ENCODE measurements at places on chromosomes 11 and 22. TPM values are rescaled to one million over a fixed set of nuclear protein-coding genes. Genes with fewer than 3 reads are reported as not detected.

DNA sequence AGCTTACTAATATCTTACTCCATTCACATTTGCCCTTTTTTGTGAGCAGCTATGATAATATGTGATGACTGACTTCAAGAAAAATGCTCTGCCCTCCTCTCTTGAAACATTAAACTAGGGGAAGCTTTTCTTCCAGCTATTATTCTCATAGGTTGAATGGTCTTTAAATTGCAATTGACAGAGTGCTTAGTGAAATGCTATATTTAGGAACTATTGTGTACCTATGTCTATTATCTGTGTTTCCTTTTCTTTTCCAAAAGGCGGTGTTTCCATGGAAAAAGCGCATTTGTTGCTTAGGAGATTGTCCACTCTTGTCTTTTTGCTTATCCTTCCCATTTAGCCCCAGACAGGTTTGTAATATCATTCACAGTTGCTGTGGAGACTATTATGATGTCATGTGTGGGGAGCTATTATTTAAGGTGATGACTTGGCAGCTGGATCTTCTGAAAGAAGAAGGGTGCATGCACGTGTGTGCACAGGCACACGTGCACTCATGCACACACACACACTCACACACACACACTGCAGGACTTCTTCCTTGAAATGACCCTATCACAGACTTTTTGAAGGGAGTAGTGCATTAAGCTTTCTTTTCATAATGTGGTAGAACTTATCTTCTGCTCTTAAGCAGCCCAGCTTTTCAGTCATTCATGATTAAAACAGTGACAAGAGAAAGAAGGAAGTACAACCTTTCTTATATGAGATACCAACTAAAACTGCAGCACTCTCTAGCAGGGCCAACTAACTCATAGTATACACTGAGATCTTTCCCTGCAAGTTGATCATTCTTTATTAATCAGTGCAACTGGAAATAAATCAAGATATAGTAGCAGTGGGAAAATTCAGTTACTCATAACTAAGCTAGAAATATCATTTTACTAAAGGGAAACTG is 340.8 kb upstream of the MTNR1B start:
- no peak for DNase-seq

GRCh38 chr11:64893194-64894069 is 15.0 kb upstream of the EHD1 start:
- no peak for DNase-seq

DNA sequence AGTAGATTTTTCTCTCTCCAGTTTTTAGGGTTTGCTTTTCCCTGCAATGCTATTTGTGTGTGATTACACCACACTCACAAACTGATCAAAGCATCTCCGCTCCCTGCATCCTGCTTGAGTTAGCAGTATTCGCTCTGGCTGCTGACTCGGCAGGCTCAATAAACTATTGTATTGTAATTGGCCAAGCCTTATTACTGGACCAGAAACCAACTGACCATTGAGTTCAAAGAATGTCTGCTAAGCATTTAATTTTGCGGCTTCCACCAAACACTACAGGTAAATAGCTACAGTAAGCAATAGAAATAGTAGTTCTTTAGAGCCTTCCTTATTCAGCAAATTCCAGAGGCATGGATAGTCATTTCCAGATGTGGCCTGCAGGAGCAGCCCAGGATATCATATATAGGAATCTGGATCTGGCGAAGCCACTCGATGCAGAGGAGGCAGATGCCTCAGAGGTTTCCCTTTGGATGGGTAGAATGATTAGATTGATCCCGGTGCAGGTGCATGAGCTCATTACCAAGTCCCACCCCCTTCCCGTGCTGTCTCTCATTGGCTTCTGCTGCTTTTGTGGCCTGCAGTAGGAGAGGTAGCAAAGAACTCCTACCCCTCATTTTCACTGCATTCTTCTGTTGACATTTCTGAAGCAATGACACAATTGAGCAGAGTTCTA is 77.3 kb downstream of the COMMD9 start:
- no peak for DNase-seq

MMP8 gene
- polyA plus RNA-seq: not detected

JAML gene
- polyA plus RNA-seq: 1.5 TPM

PEX16 gene
- 13.2 TPM for polyA plus RNA-seq

All from left kidney (tissue), 8 donors.